Mucosa of descending colon (tissue), 3 donors: ENCODE measurements at places on chromosomes 7 and 10.

GRCh38 chr7:141685285-141686023, 16.5 kb downstream of the DENND11 start:
- no peak for DNase-seq

DNA sequence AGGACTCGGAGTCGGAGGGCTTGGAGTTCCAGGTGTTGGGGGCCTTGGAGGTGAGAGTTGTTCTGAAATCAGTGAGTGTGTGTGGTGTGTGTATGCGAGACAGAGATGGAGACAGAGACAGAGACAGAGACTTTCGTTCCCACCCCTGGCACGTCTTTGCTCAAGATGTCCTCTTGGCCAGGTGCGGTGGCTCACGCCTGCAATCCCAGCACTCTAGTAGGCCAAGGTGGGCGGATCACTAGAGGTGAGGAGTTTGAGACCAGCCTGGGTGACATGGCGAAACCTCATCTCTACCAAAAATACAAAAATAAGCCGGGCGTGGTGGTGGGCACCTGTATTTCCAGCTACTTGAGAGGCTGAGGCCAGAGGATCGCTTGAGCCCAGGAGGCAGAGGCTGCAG, 20.0 kb upstream of the LIMK1 start:
- no peak for DNase-seq

- no peak for DNase-seq
Measured at GRCh38 chr10:4944841-4945240, 18.4 kb upstream of the AKR1C1 start.

- no peak for DNase-seq
Measured at GRCh38 chr7:19368491-19368925, 223.3 kb upstream of the FERD3L start.

- no peak for DNase-seq
Measured at GRCh38 chr7:106968160-106968559, 76.3 kb upstream of the PRKAR2B start.

DNA sequence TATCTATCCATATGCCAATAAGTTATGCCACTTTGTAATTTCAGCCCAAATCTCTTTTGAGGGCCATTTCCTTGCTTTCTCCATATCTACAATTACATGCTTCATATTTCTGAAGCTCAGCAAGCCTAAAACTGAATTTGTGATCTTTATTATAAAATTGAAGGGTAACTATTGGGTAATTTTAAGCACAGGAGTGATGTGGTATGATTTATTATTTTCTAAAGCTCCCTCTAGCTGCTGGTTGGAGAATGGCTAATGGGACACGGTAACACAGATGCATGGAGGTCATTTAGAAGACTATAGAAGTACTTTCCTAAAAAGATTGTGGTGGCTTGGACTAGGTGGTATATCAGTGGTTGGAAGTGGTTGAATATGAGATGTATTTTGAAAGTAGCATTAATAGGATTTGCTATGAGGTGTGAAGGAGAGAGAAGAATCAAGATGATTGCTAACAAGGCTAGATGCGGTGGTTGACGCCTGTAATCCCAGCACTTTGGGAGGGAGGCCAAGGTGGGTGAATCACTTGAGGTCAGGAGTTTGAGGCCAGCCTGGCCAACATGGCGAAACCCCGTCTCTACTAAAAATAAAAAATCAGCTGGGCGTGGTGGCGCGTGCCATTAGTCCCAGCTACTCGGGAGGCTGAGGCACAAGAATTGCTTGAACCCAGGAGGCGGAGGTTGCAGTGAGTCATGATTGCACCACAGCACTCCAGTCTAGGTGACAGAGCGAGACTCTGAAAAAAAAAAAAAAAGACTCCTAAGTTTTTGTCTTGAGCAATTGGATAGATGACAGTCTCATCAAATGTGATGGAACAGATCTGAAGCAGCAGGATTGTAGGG, 13.9 kb downstream of the KLHDC10 start:
- DNase-seq, result no peak

- no peak for DNase-seq
Measured at GRCh38 chr7:11458736-11459483, 373.1 kb downstream of the THSD7A start.

DNA sequence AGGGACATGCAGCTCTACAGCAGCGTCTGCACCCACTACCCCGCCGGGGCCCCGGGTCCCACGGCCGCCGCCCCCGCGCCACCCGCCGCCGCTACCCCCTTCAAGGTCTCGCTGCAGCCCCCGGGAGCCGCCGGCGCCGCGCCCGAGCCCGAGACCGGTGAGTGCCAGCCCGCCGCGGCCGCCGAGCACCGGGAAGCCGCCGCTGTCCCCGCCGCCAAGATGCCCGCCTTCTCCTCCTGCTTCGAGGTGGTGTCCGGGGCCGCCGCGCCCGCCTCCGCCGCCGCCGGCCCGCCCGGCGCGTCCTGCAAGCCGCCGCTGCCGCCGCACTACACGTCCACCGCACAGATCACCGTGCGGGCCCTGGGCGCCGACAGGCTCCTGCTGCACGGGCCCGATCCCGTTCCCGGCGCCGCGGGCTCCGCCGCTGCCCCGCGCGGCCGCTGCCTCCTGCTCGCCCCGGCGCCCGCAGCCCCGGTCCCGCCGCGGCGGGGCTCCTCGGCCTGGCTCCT, 631 bp downstream of the OTUD1 start:
- no peak for DNase-seq

DNA sequence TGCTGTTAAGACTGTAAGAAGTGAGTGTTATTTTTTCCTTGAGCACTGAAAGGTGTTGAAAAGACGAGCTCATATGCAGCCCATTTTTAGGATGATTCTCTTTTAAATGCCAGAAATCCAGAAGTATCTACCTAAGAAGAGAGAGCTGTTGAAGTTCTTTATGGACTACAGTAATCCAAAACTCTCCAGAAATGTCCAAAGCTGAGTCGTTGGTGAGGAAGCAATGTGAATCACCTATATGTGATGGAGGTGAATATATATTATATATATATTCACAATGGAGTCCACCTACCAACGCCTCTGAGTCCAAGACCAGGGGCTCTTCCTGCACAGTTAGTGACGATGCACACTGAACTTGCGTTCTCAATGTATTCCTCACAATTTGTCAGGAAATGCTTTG, 252.7 kb upstream of the PITRM1 start:
- no peak for DNase-seq

DNA sequence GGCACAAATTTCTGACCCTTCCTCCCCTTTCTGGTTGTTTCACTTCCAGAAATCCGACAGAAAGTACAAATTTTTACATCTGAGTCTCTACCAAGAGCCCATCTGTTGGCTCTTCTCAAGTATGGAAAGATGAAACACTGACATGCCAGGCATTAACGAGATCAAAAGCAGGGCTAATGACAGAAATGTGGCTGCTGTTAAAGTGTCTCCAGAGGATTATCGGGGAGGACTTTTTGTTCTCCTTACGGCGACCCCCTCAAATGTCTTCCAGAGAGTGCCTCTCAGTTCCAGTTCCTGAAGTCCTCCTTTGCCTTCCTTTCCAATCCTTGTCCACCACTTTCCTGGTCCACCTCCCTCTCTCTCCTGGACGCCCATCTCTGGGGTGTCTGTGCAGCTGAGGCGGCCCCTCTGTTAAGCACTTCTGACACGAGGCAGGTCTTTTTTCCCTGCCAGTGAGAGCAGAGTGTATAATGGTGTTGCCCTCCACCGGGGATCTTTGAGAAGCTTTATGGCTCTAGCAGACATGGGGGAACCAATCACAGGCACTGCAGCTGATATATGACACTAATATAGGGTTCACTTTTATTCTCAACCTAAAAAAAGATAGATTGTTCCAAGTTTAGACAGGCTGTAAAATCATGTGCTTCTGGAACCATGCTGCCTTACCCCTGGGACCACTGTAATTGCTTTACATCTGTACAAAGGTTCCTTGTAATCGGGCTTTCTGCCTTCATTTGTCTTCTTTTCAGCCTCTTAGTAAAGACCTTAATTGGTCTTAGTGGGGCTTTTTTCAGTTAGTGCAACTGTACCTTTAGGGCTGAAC, 757.1 kb downstream of the AUTS2 start:
- DNase-seq, result no peak

GRCh38 chr7:75814407-75814947, 871 bp upstream of the CCL24 start:
- no peak for DNase-seq

DNA sequence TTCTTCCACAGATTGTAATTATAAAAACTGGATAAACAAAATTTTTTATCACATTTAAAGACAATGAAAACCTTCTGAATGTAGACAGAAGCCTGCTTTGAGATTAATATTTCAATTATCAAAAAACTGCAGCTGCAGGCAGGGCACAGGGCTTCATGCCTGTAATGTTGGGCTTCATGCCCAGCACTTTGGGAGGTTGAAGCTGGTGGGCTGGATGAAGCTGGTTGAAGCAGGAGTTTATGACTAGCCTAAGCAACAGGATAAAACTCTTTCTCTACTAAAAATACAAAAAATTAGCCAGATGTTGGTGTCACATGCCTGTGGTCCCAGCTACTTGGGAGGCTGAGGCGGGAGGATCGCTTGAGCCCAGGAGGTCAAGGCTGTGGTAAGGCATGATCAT, 41.2 kb downstream of the PDZD8 start:
- no peak for DNase-seq

DNA sequence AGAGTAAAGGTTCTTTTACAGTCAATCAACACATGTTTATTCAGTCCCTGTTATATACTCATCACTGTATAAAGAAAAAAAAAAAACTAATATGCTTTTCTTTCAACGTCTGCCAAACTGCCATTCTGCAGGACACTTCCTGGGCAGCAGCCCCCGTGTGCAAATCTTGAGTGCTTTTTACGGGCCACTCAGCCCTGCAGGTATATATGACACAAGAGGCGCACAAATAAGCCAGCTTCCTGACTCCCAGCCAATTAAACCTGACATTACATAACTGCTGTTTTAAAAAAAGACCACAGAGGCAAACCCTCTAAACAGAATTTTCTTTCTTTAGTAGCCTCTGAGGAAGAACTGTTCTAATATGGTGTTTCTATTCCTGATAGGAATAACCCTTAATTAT, 263.0 kb upstream of the NEBL start:
- no peak for DNase-seq

GRCh38 chr7:45064047-45064725, 24.6 kb downstream of the NACAD start:
- DNase-seq, result no peak

DNA sequence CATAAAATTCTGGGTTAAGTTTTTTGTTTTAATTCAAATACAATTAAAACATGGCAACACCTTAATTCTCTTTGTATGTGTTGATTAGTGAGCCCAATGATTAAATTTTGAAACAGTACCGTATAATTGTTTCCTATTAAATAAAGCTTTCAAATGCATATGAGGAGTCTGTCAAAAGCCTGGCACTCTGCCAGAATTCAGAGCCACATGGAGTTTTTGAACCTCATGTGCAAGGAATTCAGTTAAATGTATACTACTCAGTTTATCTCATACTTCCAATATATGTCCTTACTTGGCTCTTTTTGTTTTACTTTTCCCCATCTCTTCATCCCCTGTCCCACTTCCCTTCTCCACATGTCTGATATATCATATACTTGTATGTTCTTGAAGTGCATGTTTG, 165.6 kb upstream of the FAM3C start:
- DNase-seq, result no peak

DNA sequence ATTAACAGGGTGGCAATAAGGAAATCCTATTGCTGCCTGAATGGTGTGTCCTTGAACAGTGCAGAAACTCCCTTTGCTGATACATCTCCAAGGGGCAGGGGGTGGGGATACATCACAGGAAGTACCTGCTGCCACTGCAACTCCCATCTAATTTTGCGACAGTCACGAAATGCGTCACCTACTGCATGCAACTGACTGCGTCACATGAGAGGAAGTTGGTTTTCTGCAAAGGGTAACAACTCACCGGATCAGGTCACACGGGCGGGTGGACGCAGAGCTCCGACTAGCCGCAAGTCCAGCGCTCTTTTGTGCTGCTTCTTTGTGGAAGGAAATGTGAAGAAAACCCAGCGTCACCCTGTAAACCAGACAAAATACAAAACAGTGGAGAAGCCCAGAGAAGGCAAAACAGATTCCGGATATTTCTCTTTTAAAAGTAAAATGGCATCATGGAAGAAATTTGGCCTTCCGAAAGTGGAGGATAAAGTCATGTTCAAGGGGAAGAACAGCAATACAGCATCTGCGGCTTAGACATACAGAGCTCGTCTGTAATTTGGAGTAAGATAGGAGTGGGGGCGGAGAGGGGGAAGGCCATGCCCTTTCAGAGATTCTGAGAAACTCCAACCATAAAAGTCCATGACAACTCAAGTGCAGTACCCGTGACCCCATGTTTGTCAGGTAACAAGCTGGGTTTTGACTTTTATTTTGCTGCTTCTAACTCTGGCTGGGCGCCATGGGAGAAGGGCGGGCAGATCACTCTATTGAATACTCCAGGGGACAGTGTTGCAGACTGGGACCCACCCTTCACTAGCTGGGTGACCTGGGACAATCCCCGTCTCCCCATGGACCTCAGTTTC, 32.3 kb upstream of the PLEKHS1 start:
- DNase-seq, result peak; percentile 91

DNA sequence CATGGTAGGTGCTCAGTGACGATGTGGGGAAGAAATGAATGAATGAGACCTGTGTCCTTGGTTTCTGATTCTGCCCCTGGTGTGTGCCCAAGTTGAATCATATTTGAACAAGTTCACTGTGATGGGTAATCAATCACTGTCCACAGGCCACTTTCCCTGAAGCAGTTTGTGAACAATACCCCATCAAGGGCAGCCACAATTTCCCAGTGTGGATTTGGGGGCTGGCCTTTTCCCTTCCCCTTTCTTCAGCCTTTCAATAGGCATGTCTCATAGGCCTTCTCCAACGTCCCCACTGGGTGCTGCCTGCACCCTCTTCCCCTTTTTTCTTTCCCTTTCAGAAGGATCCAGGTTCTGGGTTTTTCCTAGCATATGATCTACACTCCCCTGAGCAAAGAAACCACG, 64.7 kb downstream of the CREB5 start:
- DNase-seq, result no peak

DNA sequence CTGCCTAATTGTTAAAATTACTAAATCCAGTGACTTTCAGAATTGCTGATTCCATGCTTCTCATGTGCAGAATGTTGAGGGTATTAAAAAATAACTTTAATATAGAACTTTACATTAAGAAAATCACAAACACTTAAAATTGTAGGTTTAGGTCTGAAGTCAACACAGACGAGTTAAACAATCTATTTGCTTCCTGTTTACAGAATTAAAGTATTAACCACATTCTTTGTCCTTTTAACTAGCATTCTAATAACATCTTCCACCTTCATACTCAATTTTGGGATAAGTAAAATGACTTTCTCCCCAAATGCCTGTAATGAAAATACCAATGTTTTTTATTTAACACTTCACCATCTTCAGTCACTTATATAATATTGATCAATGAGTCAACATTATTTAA, 2.2 kb downstream of the ITGB1 start:
- no peak for DNase-seq

- peak; percentile 1 for DNase-seq
Measured at GRCh38 chr7:44965937-44966730, 12.7 kb downstream of the MYO1G start.

DNA sequence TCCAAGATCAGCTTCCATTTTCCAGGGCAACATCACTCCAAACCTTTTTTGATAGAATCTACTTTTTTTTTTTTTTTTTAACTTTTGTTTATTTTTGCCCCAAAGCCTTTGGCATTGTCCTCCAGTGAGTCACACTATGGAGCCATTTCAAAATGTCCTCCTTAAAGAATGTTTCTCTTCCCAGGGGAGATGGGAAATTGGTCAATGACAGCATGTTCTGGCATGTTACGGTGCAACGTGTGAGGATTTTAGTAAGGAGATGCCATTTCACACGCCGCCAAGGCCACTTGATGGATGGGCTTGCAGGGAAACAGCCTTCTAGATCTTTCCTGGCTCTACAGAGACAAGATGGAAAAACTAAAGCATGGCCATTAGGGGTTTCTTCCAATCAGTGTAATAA, 30.7 kb upstream of the TRIL start:
- no peak for DNase-seq

GRCh38 chr10:66680886-66681285, 244.9 kb upstream of the LRRTM3 start:
- no peak for DNase-seq
